Stimulated activated CD4-positive, alpha-beta T cell treated with anti-CD3 and anti-CD28 coated beads, Interleukin-1b, Interleukin-23, amount 100 ng/mL, for 1 hour (primary cell): ENCODE measurements at places on chromosomes 1 and 21.

DNA sequence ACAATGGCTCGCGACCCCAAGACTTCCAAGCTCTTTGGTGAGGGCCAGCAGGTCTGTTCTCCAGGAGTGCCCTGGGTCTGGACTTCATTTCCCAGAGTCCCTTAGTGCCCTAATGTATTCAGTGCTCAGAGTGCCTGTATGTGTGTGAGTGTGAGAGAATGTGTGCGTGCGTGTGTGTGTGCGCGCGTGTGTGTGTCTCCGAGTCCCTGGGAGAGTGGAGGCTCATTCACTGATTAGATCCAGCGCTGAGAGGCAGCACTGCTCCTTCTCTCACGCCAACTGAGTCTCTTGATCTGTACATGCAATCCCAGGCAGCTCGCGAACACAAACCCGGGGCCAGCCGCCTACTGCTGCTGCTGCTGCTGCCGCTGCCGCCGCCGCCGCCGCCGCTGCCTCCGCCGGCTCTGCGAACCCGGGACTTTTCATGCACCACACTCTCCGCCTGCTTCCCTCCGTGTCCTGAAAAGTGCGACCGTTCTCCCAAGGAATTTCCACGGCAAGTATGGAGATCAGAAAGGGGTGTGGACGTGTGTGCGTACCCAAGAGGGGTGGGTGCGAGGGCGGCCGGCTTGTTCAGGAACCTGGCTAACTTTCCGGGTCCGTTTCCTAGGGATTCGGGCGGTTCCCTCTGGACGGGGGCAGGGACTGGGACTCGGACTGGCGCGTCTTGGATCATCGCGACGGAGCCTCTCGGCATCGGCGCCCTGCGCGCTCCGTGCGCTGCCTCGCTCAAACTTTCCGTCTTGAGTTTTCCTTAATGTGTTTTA is at the start of gene RNF220:
Gene RNF220 (plus strand): TSS at position 225 of the 767 bp plus-strand sequence.
- DNase-seq: no peak

DNA sequence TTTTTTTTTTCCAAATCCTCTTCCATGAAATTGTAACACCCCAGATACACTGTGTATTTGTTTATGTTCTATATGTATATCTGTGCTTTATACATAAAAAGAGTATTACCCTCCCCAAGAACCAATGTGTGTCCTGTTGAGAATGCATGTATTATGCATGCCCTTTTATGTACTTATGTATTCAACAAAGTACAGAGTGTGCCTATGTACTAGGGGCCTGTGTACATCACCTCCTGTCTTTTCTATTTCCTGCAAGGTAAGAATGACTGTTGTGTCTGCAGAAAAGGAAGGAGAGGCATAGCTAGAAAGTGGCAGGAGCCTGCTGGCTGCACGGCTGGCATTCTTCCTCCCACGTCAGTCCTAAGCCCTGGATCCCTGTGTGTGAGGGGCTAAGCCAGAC is 7.0 kb downstream of the TMEM61 start:
- DNase-seq: no peak

- DNase-seq: no peak
These were observed 99.9 kb downstream of the XCL2 start for GRCh38 chr1:168443899-168444298.

DNA sequence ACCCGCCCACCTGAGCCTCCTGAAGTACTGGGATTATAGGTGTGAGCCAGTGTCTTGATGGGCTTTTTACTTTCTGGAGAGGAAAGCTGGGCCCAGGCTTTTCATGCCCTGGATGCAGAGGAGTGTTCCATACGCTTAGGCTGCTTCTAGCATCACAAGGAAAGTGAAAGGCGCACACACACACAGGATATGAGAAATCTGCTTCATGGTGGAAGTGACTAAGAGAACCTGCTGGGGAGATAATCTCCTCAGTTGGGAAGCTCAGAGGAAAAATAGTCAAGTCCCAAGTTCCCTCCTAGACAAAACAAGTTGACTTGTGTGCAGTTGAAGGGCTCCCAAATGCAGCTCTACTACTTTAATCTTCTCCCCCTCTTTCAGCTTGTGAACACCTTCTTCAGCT is 2.2 kb downstream of the NUDC start:
- no peak for DNase-seq

- no peak for DNase-seq
These were observed 295.0 kb downstream of the OMA1 start for GRCh38 chr1:58251430-58252073.

DNA sequence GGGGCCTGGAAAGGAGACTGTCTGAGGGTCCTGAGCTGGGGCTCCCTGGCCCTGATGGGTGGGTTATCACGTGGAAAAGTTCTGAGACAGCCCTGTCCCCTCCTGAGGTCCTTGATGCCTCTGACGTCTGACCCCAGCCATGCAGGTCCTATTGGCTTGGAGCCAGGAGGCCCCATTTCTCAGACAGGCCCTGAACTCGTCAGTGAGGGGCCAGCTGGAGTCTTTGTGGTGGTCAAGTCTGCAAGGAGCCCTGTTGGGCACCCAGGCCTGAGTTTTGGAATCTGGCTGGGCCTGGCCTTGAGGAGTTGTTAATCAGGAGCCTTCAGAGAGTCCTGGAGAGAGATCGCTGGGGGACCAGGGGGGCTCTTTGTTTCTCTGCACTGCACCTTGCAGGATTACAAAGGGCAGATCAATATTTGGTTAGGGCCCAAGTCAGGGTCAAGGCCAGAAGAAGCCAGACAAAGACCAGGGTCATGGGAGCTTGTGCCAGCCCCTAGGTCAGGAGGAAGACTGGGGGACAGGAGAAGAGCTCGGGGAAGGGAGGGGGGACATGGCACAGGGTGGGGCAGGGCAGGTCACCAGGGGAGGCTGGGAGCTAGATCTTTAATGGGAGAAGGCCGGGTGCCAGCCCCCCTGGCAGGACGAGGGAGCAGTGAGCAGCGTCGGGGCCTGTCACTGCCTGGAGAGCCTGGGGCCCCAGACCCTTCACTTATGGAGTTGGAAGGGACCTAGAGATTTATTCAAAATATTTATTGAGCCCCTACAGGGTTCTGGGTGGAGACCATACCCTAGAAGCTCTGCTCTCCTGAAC is 83.2 kb downstream of the PTPRU start:
- no peak for DNase-seq
